ENCODE measurements at places on chromosomes 7 and 10.

GRCh38 chr7:11127988-11128387 is 154.3 kb downstream of the PHF14 start:
- no peak for DNase-seq

- DNase-seq: no peak
These were observed 25.1 kb downstream of the SLC25A40 start for GRCh38 chr7:87850836-87851593.

GRCh38 chr7:130276796-130277762 is 10.4 kb downstream of the CPA2 start:
- no peak for DNase-seq

- DNase-seq: no peak
These were observed 27.7 kb downstream of the CRCP start for GRCh38 chr7:66142334-66142733.

DNA sequence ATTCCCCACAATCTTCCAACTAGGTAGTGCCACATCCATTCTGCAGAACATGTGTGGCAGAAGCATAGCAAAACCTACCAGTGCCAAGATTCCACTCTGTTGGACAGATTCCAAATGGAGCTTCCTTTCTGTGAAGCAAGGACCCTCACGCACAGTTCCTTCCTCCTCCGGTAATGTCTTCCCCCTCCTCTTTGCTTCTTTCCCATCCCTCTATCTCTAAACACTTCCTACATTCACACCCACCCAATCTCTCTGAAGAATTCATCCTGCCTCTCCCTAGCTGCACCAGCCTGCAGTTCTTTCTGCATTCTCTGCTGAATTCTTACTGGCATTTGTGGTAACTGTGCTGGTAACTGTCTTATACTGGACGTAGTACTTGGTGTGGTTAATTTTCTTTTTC is 124.9 kb downstream of the RNLS start:
- no peak for DNase-seq

DNA sequence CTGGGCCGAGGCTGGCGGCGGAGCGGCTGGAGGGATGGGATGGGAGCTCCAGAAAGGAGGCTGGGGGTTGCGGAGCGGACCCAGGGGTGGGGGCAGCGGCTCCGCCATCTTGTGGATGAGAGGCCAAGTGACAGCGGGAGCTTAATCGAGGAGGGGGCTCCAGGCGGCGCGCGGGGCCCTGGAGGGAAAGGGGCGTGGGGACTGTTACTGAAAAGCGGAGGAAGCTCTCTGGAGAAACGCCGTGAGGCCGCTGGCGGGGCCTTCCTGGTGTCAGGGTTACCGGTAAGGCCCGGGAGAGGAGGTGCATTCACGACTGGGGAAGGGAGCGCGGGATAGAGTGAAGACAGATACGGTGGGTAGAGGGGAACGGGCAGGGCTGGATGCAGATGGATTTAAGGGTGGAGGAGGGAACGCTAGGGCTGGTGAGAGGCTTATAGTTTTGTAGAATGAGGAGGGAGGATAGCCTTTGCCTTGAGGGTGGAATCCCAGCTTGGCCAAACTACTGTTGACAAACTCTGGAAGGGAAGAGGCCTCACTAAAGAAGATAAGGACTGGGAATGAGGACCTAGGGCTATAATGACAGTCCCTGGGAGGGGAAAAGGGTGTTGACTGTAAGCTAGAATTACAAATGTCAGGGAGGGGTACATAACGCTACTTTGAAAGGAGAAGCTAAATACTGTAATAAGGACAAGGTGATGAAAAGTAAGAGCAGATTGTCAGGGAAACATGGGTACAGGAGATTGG is 535 bp downstream of the BTRC start:
- no peak for DNase-seq

- DNase-seq: no peak
These were observed 24.6 kb downstream of the GRM3 start for GRCh38 chr7:86668315-86668714.

- no peak for DNase-seq
These were observed 134.4 kb downstream of the ZMIZ1 start for GRCh38 chr10:79203014-79203644.

DNA sequence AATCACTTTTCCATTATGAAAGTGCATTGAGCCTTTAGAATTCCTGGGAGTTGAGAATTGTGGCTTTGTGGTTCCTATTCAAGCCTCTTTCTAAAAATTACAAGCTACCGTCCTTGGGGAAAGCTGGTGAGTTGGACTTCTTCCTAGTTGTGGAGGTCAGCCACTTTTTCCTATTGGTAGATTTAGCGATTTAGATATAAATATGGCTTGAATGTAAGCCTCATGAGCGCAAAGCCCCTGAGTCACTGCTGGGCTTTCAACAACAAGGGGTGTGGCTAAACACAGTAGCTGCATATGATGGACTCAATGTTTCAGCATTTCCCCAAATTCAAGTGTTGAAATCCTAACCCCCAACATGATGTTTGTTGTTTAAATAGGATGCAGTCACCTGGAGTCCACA is 150.0 kb upstream of the IGFBP3 start:
- no peak for DNase-seq

GRCh38 chr10:60534761-60535389 is 145.2 kb upstream of the ANK3 start:
- DNase-seq: no peak

- no peak for DNase-seq
These were observed 133.6 kb downstream of the CUBN start for GRCh38 chr10:16995867-16996529.

DNA sequence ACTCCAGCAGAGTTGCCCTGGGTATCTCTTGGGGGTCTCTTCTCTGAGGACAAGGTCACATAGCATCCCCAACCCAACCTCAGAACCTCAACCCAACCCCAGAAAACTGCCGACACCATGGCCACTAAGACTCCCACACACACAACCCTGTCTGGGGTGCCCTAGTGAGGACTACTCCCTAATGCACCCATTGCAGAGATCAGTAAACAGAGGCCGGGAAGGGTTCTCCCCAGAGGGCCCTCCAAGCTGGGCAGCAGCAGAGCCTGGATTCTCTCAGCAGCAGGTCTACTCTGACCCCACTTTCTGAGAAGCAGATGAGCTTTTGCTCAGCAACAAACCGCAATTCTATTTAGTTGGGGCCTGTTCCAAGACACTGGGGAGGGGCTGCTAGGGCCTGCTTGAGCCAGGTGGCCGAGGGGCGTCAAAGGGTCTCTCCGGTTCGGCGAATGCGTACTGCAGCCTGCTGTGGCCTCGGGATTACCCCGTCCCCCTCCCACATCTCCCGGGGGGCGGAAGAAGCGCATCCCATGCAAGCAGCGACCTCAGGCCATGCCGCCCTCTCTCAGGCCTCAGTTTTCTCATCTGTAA is 828 bp downstream of the OGDHL start:
- no peak for DNase-seq

- DNase-seq: no peak
These were observed 193.4 kb upstream of the MBL2 start for GRCh38 chr10:52965938-52966401.

- DNase-seq: no peak
These were observed 17.1 kb downstream of the PDLIM1 start for GRCh38 chr10:95273393-95274312.

- no peak for DNase-seq
These were observed 635.1 kb upstream of the SEMA3D start for GRCh38 chr7:85821926-85822325.

- no peak for DNase-seq
These were observed 33.6 kb downstream of the AGAP3 start for GRCh38 chr7:151119902-151120301.

- no peak for DNase-seq
These were observed at the start of gene BRAT1 for GRCh38 chr7:2555121-2556052. Gene BRAT1 (minus strand): TSS chr7:2555524. CDS start chr7:2554431, 1,093 bp downstream.

Measured in epithelial cell of prostate (primary cell).